ENCODE measurements at places on chromosomes 7 and 10.

- DNase-seq, result no peak
These were observed 40.1 kb upstream of the CXCL12 start for GRCh38 chr10:44424957-44425356.

GRCh38 chr7:18965657-18966056 is 151.8 kb downstream of the TWIST1 start:
- no peak for DNase-seq

DNA sequence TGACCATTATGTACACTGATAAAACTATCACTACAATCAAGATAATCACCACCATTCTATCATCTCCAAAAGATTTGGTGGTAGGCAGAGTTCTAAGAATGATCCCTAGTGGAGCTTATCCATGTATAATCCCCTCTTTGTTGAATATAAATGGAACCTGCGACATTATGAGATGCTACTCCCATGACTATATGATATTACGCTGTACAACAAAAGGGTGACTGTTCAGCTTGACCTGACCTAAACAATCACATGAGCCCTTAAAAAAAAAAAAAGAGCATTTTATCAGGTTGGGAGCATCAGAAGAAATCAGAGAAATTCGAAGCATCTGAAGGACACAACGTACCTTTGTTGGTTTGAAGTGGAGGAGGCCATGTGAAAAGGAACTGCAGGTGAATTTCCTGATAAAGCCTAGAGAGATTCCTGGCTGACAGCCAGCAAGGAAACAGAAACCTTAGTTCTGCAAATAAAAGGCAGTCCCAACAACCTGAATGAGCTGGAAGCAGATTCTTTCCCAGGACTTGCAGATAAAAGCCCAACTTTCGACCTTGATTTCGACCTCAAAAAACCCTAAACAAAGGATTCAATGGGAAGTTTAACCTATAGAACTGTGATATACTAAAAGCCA is 270.7 kb downstream of the ADRA2A start:
- peak; percentile 1 for DNase-seq

DNA sequence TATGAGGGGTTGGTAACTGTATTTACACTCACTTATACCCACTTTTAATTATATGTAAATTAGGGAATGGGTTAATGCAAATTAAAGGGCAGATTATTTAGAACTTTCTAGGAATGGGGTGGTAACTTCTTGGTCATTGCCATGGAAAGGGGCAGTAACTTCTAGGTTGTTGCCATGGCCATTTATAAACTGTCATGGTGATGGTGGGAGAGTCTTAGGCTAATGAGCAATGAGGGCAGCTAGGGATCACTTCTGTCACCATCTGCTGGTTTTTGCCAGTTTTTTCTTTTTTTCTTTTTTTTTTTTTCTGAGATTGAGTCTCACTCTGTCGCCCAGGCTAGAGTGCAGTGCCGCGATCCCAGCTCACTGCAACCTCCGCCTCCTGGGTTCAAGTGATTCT is 33.1 kb downstream of the NAPEPLD start:
- DNase-seq, result no peak

DNA sequence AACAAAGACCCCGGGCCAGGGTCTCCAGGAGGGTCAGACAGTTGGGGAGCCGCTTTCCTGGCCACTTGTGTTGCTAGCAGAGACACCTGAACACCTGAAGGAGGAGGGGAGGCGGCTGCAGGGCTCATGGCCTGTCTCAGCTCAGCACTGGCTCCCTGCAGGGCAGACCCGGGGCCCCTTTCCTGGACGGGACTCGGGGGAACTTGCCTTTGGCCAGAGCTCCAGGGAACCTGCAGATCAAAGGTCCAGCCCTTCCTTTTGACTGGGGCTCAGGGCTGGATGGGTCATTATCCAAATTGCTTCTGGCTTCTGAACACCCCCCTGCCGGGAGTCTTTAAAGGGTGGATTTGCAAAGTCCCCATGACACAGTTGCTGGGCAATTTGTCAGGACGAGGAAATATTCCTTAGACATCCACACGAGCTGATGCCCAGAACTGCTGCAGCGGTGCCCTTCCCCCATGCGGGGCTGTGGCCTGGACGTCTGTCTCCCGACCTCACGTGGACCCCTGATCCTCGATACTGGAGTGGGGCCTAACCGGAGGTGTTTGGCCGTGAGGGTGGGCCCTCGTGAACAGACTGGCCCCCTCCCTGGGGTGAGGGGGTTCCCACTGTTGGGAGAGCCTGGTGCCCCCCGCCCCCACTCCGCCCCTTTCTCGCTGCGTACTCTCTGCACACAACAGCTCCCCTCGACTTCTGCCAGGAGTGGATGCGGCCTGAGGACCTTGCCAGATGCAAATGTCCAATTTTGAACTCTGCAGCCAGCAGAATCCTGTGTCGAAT is 194.3 kb downstream of the ELFN1 start:
- peak; percentile 76 for DNase-seq

DNA sequence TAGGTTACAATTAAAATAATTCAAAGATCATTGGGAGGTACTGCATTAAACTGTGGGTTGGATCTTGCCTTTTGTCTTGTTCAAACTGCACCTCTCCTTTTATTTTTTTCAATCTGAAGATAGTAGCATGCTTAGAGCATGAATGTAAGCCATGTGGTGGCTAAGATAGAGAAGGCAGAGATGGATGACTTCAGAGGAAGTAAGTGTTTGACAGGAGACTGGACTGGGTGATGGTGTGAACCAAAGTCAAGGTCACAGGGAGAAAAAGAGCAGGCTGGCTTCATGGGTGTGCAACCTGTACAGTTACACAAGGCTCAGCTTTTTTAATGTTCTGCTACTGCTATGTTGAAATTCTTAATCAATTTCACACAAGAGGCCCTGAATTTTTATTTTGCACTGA is 85.6 kb downstream of the ZEB1 start:
- DNase-seq, result no peak

DNA sequence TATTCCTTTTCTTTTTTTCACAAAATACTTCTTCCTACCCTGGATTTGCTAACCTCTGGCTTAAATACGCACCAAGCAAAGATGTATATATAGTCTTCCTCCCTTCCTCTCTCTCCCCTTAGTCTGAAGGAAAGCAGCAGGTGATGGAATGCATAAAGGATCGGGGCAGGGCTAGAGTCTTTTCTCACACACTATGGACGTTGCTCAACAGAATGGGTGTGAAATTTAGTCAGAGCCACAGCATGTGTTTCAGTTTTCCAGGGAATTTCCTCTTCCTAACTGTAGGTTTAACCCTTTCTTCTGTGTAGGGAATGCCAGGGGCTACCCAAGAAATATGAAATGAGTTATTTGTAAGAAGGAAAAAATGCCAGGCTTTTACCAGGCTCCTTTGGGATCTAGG is 71.4 kb upstream of the NFKB2 start:
- no peak for DNase-seq

DNA sequence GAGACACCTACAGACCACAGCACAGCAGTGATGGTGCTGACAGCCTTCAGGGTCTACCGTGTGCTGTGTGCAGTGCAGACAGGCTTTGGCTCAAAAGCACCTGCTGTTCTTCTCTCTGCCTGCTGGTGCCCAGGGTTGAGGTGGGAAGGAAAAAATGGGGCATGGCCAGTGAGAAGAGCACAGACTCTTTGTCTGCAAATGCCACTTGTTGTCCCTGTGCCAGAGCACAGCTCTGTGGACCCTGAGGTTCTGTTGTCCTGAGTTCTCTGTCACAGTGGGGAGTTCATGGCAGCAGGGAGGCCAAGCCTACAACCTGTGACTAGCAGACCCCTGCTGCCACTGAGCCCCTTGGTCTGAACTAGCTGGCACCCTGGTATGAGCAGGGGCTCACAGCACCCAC is 376.7 kb downstream of the GLRX3 start:
- no peak for DNase-seq

DNA sequence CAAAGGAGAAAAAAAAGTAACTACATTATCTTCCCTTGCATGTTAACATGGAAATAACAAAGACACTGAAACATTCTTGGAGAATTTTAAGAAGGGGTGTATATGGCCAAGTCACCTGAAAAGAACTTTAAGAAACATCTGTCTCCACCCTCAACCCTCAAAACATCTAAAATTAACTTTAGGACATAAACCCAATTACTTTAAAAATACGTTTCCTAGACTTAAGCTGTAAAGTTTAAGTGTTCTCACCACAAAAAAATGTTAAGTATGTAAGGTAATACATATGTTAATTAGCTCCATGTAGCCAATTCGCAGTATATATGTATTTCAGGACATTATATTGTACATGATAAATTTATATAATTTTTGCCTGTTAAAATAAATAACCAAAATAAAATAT is 71.1 kb upstream of the GLCCI1 start:
- no peak for DNase-seq

- peak; percentile 55 for DNase-seq
These were observed 128.4 kb downstream of the RGS10 start for GRCh38 chr10:119414081-119414611.

DNA sequence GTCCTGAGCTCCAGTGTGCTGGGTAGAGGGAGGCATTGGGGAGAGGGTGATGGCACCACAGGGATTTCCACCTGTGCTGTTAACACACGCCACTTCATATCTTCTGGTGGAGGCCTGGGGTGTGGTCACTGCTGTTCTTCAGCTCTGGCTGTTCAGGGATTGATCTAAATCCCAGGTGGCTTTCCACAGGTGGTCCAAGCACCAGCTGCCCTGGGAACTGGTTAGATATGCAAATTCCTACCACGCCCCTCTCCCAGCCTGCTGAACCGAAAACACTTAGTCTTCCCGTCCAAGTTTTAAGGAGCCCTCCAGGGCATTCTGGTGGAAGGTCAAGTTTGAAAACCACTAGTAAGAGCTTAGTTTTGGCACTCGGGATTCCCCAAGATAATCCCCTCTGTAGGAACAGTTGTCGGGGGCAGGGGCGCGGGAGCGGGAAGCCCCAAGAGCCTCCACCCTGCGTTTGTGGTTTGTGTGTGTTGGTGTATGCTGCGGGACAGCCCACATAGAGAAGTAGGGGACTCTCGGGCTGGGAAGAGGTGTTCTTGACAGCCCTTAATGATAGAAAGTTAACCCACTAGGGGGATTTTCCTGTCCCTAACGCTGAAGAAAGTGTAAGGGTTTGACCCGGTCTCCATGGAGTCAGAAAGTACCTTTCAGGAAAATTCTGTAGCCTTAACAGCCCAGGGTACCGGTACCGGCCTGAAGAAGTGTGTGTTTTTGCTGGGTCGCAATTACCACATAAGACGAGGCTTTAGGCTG is 5.1 kb downstream of the DEPP1 start:
- peak; percentile 88 for DNase-seq

- no peak for DNase-seq
These were observed 5.1 kb downstream of the ALOX5 start for GRCh38 chr10:45378914-45379726.

DNA sequence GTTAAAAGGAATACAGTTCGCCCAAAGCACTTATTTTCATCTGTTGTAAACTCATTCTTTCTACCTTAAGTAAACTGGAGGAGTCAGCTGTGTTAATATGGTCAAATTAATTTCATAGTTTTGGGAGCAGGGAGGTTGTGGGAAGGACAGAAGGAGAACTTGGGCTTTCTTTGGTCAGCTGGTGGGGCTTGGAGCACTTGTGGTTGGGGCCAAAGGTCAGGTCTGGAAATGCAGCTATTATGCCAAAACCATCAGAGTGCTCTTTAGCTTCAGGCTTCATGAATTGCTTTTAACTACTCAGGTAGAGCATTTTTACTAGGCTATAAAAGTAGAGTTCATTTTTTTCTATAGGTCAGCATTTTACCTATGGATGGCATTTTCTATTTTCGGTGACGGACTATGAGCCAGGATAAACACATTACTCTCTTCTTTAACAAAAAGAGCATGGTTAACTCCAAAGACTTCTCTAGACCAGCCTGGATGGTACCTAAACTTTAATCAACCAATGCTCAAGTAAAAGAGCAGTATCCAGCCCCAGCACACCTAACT is 30.0 kb downstream of the STEAP4 start:
- DNase-seq, result no peak

- no peak for DNase-seq
These were observed 733.1 kb downstream of the TYW1 start for GRCh38 chr7:67729771-67730170.

- no peak for DNase-seq
These were observed 5.5 kb downstream of the GSTO1 start for GRCh38 chr10:104259999-104260774.

GRCh38 chr7:69919426-69920111 is 321.3 kb downstream of the AUTS2 start:
- no peak for DNase-seq

DNA sequence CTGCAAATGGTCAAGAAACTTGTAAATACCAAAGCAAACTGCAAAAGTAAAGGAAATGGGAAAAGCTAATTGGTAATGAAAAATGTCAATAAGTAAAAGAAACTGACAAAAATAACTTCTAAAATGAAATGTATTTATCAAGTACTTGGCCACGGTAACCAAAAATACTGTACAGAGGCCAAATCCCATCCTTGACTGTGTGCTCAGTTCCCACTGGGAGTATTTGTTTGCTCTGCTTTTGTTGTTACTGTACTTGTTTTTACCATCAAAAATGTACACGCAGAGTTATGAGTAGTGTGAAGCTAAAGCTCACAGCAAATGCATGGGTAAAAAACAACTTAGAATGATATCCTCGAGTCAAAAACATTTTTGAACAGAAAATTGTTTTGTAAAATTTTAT is 31.1 kb downstream of the ENKUR start:
- no peak for DNase-seq
